ENCODE measurements at places on chromosomes 16 and 17. TPM values are rescaled to one million over a fixed set of nuclear protein-coding genes. Genes with fewer than 3 reads are reported as not detected.

DNA sequence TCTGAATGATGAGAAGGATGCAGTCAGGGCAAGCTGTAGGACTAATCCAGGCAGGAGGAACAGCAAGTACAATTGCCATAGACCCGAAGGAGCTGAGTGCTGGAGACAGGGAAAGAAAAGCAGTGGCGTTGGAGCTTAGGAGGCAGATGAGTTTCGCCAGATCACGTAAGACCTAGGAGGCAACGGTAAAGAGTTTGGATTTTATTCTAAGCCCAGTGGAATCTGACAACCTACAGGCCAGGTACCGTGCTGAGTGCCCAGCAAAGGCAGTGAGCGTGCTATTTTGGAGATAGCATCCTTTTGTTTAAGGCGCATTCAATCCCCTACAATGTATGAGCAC is 1.2 kb downstream of the USP43 start:
- no peak for DNase-seq

- peak; percentile 60 for DNase-seq
These were observed 43.5 kb downstream of the TBX21 start for GRCh38 chr17:47776330-47777197.

- no peak for DNase-seq
These were observed 477.5 kb upstream of the EEF2KMT start for GRCh38 chr16:5575121-5575520.

DNA sequence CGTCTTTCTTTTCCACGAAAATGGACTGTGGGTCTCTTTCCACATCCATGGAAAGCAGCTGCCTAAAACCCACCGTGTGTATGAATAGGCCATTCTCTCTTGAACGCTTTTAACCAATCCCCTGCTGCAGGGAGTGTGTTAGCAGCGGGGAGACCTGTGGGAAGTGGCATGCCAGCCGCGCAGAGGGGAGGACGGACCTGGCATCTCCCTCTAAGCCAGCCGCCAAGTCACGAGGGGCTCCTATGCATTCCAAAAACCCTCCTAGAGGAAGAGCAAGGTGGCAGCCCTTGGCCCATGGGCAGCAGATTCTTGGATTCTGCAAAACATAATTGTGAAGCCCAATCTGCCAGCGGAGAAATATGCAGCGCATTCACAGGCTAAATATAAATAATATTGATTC is 15.4 kb downstream of the RBFOX3 start:
- DNase-seq: no peak

DNA sequence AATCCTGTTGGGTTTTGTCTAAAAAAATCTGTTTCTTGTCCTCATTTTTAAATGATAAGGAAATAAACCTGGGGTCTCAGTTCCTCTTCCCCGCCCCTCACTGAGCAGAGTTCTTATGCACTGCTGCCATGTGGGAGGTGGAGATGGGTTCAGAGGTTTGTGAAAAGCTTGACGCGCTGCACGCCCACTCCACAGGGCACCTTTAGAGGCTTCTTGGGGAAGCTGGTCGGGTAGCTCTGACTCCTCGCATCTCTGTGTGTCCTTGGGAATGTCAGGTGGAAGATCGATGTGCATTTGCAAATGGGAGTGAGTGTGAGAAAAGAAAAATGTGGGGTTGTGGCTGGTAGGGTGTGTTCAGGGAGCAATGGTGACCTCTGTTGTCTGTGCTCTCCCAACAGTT is 4.7 kb upstream of the ZNHIT3 start:
- no peak for DNase-seq

DNA sequence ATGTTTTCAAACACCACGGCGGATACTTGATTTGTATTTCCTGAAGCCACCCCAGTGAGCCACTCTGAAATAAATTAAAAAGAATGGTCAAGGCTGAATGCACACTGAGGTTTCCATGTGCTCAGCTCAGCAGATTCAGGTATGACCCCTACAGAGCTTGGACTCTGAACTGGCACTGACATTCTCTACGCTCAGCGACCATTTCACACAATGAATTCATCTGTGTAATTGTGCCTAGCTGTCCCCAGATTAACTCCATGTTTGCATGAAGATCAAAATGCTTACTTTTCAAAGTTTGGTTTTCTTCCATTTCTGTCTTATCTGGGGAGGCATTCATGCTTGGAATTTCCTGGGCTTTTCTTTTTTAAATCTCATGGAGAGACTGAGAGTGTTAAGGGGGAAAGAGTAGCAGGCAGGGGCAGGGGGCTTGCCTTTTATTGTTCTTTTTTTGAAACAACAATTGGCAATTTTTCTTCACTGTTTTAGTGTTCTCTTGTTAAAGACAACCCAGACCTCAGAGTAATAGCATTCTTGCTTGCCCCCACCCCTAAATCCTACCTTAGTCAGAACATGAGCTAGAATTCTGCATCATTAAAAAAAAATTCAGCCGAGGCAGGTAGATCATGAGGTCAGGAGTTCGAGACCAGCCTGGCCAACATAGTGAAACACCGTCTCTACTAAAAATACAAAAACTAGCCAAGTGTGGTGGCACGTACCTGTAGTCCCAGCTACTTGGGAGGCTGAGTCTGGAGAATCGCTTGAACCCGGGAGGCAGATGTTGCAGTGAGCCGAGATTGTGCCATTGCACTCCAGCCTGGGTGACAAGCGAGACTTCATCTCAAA is 85.5 kb upstream of the HNF1B start:
- DNase-seq: no peak

DNA sequence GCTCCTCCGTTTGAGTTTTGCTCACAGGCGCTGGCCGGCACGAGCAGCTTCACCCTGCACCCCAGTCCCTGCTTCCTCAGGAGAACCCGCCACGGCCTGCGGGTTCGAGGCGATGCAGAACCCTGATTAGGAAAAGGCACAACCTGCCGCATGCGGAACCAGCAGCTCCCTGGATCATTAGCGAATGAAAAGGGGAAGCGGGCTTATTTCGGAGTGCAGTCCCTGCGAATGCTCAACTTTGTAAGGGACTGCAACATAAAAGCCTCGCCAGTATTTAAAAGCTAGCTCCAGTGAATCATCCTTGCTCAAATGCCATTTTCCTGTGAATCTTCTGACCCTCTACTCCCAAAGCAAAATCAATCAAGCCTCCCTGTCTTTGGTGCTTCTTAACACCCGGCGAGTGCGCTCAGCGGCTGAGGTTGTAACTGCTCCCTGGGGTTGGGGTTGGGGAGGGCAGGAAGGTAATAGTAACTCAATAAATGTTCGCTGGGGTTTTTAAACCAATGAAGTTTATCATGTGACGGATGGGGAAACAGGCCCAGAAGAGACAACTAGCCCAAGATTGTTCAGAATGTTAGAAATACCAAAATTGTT is 678 bp upstream of the AKAP10 start:
- DNase-seq: peak; percentile 55

DNA sequence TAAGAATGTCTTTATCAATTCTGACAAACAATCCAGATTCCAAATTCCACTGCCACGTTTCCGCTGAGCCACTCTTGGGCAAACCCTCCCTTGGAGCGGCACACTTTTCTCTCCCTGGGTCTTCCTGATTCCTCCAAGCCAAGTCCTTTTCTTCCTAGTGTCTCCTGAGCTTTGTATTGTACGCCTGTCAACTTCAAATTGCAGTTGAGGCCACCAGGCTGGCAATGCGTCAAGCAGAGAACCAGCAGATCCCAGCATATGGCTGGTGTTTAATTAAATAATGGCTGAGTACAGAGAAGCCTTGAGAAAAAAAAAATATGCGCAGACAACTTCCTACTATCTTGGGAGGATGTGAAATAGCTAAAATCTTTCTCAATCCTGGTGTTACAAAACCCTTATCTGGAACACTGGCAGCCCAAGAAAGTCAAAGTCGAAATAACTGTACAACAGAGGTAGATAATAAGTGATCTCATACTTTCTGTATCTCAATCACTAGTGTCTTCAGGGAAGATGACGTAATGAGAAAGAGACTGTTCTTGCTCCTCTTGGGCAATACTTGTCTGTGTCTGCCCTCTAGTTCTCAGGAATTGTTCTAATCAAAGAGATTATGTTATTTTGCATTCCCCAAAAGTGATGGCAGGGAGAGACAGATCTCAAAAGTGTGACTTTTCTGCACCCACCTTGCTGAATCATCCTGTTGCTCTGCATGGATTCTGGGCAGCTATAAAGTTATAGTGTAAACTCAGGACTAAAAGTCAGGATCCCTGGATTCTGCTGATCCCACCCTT is 15.0 kb downstream of the SMIM36 start:
- no peak for DNase-seq

- DNase-seq: no peak
These were observed 25.5 kb upstream of the SDK2 start for GRCh38 chr17:73669771-73670170.

GRCh38 chr17:74833501-74834377 is 25.9 kb downstream of the GRIN2C start:
- DNase-seq: no peak

DNA sequence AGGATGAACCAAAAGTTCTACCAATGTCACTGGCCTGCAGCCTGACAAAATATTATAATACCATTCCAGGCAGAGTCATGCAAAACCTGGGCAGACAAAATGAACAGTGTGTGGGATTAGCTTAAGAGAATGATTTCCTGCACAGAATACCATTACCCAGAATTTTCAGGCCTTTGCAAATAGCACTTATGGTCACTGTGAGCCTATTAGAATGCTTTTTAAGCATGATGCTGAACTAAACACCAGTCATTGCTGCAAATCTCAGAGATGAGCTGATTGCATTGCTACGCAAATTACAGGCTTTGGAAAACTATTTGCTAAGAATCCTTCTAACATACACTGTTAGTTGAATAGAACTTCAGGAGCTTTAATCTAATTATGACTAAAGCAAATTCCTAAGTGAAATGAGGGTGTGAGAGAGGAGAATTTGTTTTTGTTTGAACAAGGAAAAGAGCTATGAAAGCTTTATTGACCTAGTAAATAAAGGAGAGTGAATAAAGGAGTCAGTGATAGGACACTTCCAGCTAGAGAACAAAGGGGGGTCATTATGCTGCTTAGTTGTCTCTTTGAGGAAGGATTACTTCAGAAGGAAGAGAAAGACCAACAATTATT is 398.8 kb downstream of the HS3ST3B1 start:
- DNase-seq: no peak

- DNase-seq: no peak
These were observed 591 bp downstream of the NPW start for GRCh38 chr16:2019921-2020831.

GRCh38 chr16:67430504-67430976 is 381 bp upstream of the HSD11B2 start:
- DNase-seq: peak; percentile 25

GRCh38 chr16:52470585-52470984 is 76.4 kb downstream of the TOX3 start:
- DNase-seq: no peak

- no peak for DNase-seq
These were observed 8.8 kb downstream of the SEC14L5 start for GRCh38 chr16:4966736-4967453.

GRCh38 chr16:27398894-27399853 is 2.8 kb upstream of the IL21R start:
- no peak for DNase-seq

DNA sequence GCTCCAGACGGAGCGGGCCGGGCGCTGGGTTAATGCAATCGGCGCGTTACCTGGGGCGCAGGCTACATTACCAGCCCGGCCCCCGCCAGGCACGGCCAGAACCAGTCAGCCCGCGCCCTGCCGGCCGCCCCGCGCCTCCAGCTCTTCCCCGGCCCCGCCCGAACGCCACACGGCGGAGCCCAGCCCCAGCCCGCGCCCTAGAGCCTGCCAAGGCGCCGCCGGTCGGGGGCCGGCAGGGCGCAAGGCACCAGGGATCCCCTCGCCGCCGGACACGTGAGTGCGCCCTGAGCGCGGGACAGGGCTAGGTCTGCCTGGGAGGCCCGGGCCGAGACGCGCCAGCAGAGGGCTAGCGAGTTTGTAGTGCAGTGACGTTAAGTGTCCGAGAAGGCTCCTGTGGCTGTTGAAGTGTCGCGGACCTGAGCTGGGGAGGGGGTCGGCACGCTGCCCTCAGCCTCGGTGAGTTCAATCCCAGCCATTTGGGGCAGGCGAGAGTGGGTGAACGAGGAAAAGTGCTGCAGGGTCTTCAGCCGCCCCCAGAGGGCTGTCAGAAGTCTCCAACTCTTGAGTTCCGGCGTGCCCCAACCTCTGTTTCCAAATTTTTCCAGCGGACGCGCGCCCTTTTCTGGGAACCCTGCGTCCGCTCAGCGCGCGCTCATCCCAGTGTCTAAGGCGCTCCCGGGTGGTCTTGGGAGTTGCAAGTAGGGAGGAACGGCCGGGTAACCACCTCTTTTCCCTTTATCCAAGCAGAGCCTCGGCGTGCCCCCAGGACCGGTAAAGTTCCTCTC is at the start of gene SLC6A2:
Gene SLC6A2 (plus strand): TSS at position 92 of the 785 bp plus-strand sequence. CDS start 707 bp downstream, outside the sequence.
- no peak for DNase-seq

DNA sequence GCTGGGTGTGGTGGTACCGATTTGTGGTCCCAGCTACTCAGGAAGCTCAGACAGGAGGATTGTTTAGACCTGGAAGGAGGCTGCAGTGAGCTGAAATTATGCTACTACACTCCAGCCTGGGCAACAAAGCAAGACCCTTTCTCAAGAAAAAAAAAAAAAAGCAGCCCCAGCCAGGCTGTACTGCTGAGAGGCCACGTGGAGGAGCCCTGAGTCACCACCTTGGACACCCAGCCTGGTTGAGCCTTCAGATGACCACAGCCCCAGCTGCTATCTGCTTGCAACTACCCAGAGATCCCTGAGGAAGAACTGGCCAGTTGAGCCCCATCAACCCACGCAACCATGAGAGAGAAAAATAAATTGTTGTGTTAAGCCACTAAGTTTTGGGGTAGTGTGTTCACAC is 23.6 kb upstream of the GPRC5C start:
- no peak for DNase-seq

- DNase-seq: no peak
These were observed 94.1 kb downstream of the CYTH1 start for GRCh38 chr17:78687944-78688343.

DNA sequence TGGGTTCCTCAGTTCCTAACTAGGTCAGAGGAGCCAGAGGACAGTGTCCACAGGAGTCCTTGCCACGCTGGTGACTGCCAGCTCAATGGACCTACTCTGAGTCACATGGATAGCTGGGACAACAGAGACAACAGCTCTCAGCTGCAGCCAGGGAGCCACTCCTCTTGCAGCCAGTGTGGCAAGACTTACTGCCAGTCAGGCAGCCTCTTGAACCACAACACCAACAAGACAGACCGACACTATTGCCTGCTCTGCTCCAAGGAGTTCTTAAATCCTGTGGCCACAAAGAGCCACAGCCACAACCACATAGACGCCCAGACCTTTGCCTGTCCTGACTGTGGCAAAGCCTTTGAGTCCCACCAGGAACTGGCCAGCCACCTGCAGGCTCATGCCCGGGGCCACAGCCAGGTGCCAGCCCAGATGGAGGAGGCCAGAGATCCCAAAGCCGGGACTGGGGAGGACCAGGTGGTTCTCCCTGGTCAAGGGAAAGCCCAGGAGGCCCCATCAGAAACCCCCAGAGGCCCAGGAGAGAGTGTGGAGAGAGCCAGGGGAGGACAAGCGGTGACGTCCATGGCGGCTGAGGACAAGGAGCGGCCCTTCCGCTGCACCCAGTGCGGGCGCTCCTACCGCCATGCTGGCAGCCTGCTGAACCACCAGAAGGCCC is 6.7 kb downstream of the ZNF646 start:
- no peak for DNase-seq

- DNase-seq: no peak
These were observed 20.7 kb downstream of the TOM1L2 start for GRCh38 chr17:17951524-17951923.

PCGF2 gene
- 0.70 TPM for total RNA-seq

HOXB4 gene
- 6.1 TPM for total RNA-seq

KRT33A gene
- total RNA-seq: not detected

C17orf50 gene
- total RNA-seq: not detected

GP2 gene
- not detected for total RNA-seq

KRTAP9-2 gene
- not detected for total RNA-seq

Measured in activated CD8-positive, alpha-beta T cell treated with anti-CD3 and anti-CD28 coated beads, Interleukin-2, amount 10 ng/mL, durations not matched to agents 7 days and 5 days (primary cell).